ENCODE measurements at places on chromosomes 3 and 15.

DNA sequence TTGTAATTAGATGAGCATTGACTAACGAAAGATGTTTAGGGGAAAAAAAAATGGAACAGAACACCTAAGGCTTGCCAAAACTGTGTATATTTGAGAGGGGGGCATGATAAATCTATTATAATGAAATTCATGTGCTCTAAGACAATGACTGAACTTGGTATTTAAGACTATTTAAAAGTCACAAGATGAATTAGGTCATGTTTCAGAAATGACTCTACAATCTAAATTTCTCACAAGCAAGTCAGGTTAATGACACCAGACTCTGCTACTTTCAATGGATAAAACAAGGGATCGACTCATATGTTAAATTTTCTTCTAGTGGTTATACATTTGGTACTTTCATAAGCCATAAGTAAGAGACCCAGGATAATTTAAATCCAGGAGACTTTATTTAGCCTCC is 78.4 kb downstream of the DUT start:
- DNase-seq, result no peak

GRCh38 chr3:24359645-24360462 is 134.8 kb downstream of the THRB start:
- no peak for DNase-seq

DNA sequence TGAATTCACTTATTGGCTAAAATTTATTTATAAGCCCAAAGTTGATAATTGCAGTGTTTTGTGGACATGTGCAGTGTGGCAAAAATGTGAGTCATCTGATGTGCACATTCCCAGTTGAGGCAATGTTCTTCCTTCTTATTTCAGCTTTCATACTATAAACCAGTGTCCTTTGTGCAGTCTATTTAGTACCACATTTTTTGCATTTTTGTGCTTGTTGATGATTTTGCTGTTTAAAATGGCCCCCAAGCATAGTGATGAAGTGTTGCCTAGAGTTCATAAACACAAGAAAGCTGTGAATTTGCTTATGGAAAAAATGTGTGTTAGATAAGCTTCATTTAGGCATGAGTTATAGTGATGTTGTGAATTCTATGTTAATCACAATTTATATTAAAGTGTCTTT is 19.4 kb upstream of the IL20RB start:
- DNase-seq, result no peak

- peak; percentile 40 for DNase-seq
Observed at GRCh38 chr15:41284427-41285177, 47.8 kb downstream of the OIP5 start.

GRCh38 chr3:120796976-120797375 is 54.4 kb downstream of the GTF2E1 start:
- DNase-seq, result no peak

GRCh38 chr3:16243706-16244490 is 20.8 kb downstream of the DPH3 start:
- no peak for DNase-seq

- no peak for DNase-seq
Observed at GRCh38 chr15:82830427-82831173, 21.2 kb downstream of the WHAMM start.

GRCh38 chr3:49727924-49728361 is 4.2 kb upstream of the GMPPB start:
- DNase-seq, result no peak

DNA sequence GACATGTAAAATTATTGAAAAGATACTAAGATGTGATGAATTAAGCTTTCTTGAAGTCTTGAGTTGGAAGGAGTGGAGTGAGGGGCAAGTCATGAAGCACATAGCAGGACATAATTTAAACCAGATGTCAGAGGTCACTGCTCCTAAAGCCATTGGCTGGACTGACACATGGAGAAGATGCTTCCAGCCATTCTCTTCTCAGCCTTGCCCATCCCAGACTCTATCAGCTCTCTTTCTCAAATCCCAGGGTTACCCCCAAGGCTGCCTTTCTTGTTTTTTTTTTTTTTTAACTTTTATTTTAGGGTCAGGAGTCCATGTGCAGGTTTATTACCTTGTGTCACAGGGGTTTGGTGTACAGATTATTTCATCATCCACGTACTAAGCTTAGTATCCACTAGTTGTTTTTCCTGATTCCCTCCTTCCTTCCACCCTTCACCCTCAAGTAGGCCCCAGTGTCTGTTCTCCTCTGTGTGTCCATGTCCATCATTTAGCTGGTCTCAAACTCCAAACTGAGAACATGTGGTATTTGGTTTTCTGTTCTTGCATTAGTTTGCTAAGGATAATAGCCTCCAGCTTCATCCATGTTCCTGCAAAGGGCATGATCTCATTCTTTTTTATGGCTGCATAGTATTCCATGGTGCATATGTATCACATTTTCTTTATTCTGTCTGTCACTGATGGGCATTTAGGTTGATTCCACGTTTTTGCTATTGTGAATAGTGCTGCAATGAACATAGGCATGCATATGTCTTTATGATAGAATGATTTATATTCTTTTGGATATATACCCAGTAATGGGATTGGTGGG is 18.9 kb downstream of the XIRP1 start:
- no peak for DNase-seq

GRCh38 chr15:90266485-90266884 is 1.0 kb downstream of the NGRN start:
- no peak for DNase-seq

GRCh38 chr3:34024447-34025240 is 226.2 kb downstream of the PDCD6IP start:
- no peak for DNase-seq

DNA sequence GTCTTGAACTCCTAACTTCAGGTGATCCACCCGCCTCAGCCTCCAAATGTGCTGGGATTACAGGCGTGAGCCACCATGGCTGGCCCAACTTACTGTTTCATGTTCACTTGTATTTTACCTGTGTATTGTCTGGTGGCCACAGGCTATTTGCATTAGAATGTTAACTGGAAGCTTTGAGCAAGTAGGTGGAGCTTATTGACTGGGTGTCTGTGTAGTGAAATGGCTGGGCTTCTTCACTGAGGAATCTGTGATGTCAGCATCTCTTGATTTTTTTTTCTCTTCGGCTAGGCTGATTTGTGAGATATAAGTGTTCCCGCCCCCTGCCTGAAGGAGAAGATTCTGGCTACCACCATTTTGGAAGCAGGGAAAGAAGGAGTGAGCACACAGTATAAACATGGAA is 237.8 kb upstream of the PEX5L start:
- DNase-seq, result no peak

DNA sequence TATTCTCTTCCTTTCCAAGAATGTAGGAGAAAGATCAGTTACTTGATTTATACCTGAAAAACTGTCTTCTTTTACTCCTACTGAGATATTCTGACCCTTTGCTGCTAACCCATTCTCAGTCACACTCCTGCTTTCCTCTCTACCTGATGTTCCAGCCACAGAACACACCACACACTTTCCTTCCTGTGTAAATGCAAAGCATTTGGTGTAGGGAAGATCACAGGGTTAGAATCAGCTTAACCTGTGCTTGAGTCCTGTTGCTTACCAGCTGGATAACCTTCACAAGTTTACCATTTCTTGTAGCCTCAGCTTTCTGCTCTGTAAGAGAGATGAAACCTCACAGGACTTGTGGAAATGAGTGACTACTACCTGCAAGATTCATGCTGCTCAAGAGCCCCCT is 489.8 kb upstream of the GOLIM4 start:
- no peak for DNase-seq

GRCh38 chr3:9786825-9787669 is 5.2 kb downstream of the TADA3 start:
- DNase-seq, result no peak

GRCh38 chr15:92316586-92317295 is 76.9 kb upstream of the ST8SIA2 start:
- DNase-seq, result no peak

DNA sequence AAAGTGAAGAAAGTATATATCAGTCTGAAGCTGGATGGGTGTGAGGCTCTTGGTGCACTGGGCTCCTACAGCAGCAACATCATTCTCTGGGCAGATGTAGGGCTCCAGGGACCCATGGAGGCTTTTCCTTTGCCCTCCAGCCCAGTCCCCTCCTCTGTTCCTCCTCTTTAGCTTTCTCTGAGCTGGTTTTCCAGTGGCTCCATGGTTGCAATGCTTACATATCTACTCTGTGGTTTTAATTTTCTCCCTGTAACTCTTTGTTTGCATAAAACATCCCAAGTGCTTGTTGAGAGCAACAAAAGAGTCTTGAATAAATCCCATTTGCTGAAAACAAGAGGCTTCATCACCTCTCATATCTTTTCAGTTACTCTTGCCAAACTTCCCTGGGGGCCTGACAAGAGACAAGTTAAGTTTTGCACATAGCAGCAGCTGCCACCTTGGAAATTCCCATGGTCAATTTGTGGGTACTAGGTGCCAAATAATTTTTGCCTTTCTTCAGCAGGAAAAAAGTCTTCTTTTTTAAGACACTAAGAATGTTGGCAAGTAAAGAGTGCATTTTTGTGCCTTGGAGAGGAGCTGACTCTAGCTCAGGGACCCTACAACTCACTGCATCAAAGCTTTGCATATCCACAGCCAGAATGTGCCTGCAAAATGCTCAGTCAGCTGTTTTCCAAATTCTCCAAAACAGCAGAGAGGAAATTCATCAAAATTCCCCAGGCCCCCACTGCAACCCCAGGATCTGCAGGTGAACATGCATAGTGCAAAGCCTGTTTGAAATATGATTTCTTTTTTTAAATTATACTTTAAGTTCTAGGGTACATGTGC is 41.9 kb downstream of the COLQ start:
- DNase-seq, result no peak

DNA sequence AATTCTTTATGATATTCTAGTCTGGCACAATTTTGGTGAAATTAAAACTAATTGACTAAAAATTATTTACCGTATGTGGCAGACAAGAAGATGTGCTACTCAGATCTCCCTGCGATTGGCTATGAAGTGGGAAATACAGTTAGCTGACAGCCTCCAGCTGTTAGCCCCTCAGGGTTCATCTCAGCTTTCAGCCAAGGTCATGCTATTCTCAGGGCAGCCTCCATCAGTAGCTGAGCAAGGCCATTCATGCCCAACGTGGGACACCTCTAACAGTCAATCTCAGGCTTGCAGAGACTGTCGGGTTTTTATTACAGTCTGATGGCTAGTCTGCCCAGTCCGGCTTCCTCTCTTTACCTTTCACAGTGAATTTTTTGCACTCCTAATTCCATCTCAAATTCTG is 6.7 kb downstream of the PARP9 start:
- DNase-seq, result no peak

GRCh38 chr15:41838400-41838897 is at the start of gene PLA2G4B:
Gene PLA2G4B (plus strand): TSS chr15:41838847. CDS start chr15:41838914, 67 bp downstream.
- no peak for DNase-seq

DNA sequence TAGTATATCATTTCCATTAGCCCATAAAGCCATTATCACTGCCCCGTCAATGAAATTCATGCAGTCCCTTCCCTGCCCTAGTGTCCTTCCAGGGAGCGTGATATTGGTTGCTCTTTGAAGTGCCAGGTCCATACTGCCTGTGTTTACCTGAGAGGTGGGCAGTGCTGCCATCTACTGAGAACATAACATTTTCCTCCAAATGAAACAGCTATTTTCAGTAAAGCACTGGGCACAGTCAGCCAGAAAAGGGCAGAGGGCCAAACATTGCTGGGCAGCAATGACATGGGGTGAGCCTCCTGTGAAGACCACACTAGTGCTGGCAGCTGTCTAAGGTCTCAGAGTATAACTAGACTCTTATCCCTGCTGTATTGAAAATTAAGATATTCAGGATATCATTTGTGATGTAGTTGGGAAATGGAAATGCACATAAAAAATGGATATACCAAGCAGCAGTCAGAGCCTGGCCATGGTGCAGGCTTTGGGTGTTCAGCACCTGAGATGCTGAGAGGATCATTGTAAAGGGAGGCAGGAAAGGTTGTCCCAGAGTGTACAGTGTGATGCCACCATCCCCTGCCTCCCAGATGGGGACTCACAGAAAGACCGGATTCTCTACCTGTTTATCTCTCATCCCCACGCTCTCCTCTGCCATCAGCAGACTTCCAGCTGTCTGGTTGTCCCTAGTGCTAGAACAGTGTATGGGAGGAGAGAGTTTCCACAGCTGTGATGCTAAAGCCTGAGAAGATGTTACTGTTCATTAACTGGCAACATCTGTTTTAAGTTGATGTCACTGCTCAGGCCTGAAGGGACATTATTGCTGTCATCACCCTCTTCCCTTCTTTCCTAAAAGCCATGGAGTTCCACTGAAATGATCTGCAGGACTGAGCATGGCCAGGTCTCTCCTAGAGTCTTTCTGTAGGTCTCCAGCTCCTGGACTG is 108.8 kb downstream of the ARNT2 start:
- no peak for DNase-seq
